ENCODE measurements at places on chromosomes 2 and 18.

DNA sequence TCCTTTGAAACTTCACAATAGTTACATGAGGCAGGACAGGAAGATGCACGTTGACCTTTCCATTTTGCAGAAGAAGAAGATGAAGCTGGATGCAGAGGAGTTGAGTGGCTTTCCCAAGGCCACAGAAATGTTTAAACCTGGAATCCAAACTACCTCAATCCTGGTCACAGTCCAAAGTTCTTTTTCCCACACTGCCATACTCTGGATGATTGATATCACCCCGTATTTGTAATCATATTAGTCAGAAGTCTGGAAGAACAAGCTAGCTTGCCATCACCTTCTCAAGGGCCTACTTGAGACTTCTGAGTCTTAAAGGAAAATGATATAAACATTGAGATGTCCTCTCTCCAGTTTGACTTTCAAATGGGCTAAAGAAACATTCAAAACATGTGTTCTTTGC, 190.1 kb downstream of the LNPK start:
- DNase-seq: no peak

DNA sequence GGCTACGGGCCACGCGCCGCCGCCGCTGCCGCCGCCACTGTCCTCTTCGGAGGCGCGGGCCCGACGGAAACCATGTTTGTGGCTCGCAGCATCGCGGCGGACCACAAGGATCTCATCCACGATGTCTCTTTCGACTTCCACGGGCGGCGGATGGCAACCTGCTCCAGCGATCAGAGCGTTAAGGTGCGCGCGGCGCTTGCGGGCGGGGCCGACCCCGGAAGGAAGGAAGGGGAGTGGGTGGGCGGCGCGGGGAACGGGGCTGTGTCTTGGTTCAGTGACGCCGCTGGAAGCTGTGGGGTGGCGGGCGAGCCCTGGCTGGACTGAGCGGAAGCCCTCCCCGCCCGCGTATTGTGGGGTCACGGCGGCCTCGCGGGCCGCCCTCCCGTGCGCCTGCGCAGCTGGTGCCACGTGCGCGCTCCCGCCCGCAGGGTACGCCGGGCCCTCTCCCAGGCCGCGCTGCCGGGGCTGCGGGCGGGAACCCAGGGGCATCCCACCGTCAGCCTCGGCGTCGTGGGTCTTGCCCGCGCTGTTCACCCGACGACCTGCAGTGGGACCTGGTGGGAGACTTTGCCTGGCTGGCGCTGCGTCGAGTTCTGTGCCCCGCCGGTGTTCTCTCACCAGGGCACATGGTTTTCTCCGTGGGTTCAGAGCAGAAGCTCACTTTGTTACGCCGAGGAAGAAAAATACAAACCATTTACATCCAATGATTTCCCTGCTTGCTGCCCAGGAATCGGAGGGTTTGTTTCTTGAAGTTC, 416 bp downstream of the SEH1L start:
- DNase-seq: peak; percentile 87

- DNase-seq: no peak
Measured at GRCh38 chr2:136375017-136375901, 257.3 kb upstream of the CXCR4 start.

DNA sequence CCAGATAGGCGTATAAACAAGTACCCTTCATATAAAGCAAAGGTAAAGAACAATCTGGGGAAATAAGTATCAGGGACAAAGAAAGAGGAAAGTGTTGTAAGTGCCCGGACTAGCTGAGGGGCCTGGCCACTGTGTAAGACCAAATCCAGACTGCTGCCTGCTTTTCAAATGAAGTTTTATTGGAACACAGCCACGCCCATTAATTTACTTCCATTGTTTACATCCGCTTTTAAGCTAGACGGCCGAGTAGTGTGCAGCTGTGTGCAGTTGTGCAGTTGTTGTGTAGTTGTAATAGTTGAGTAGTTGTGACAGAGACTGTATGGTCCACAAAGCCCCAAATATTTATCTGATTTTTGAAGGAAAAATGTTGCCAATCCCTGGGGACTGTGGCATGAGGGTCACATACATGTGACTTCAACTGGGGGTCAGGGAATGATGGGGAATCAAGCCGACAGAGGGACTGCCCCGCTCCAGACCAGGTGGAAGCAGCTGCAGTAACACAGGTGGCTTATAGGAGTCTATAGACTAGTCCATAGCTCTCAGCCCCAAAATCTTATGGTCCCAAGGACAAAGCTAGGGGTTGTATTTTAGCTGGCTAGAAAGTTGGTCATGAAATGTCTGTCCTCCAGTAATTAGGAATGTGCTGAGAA, 30.0 kb downstream of the FHL2 start:
- no peak for DNase-seq

- DNase-seq: peak; percentile 80
Measured at GRCh38 chr18:57771193-57771592, 31.9 kb downstream of the ATP8B1 start.

GRCh38 chr2:95552911-95553310, 38.9 kb upstream of the TRIM43 start:
- no peak for DNase-seq

DNA sequence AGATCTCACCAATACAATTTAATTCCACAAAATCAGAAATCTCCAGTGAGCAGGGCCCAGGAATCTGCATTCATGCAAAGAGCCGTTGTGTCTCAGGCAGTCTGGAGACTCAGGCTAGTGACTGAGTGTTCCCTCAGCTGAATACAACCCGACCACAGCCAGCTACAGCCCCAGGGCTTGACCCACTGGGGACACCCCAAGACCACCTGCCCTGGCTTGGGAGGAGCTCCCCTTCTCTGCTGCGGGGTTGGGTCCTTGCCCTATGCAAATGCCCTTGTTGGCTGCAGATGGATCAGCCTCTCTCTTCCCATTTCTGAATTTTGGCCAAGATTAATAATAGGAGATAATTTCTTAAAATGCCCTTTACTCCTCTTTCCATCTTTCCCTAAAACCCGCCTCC, 157.7 kb downstream of the TWIST2 start:
- DNase-seq: no peak

GRCh38 chr2:203659331-203660049, 46.9 kb upstream of the CD28 start:
- peak; percentile 79 for DNase-seq

GRCh38 chr2:189116979-189117378, 62.6 kb downstream of the COL5A2 start:
- no peak for DNase-seq

GRCh38 chr2:191374366-191374765, 129.2 kb downstream of the MYO1B start:
- DNase-seq: no peak

Measured in CD14-positive monocyte (primary cell).